GM23338 (cell line): ENCODE measurements at places on chromosomes 16 and 17. TPM values are rescaled to one million over a fixed set of nuclear protein-coding genes. Genes with fewer than 3 reads are reported as not detected.

The TBCD gene
- 116 and 122 TPM in 2 replicates for total RNA-seq

The IL21R gene
- 2.6 TPM in 2 replicates for total RNA-seq

DNA sequence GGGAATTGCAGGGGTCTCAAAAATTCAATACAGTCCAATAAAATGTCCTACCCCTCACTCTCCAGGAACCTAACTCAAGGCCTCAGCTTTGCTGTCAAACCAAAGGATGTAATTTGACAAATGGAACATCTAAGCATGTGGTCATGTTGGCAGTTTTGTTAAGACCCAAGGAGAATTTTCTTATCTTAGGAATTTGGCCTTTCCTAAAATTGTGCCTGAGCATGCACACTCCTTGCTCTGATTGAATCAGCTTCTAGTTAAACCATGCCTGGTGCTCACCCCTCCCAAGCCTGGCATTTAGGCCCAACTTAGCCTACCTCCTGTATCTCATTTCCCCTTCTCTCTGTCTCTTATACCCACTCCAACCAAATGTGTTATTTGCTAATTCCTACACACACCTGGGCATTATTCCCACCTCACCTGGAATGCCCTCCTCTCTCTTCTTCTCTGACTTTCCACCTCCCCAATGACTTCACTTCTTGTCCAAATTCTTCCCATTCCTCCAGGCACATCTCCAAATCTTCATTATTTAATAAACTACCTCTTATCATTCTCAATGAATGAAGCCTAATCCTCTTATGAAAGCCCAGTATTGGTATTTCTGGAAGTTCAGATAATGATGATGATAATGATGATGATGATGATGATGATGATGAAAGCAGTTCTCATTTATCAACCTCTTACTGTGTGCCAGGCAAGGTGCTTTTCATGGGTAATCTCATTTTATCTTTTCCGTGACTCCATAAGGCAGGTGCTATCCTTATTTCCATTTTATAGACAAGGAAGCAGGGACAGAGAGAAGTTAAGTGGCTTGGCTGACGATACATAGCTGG is 178.0 kb upstream of the IRX6 start:
- no peaks in the 10 kb centered on the region for H3K27me3 ChIP-seq
- H3K27ac ChIP-seq: no peak overlapping the region
- H3K36me3 ChIP-seq: no peaks in the 10 kb centered on the region
- no peak for DNase-seq

GRCh38 chr16:79151-80054 is 1.4 kb downstream of the MPG start:
- no peak overlapping the region for H3K27ac ChIP-seq
- H3K4me1 ChIP-seq: peaks cover 32% of the 10 kb centered on the region
- H3K27me3 ChIP-seq: no peaks in the 10 kb centered on the region
- no peaks in the 10 kb centered on the region for H3K36me3 ChIP-seq

DNA sequence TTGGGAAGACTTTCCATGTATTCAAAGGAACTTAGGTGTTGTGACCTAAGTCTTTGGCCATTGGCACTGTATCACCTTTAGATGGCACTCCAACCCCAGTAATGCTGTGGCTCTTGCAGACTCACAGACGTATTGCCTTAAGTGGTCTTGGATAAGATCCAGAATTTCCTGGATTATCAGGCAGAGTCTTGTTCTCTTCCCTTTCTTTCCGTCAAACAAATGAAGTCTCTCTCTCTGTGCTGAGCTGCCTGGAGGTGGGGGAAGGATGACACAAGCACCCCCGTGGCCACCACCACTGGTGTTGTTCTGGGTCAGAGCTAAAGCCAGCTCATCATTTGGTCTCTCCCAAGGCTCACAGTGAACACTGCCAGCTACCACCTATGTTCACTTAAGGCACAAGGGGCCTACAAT is 789.9 kb upstream of the KIF2B start:
- no peaks in the 10 kb centered on the region for H3K36me3 ChIP-seq
- 0 out of 2 replicates have a peak, but pooled peaks cover 4% of the 10 kb centered on the region for H3K4me1 ChIP-seq
- H3K27ac ChIP-seq: no peak overlapping the region
- DNase-seq: peak; percentile 93

DNA sequence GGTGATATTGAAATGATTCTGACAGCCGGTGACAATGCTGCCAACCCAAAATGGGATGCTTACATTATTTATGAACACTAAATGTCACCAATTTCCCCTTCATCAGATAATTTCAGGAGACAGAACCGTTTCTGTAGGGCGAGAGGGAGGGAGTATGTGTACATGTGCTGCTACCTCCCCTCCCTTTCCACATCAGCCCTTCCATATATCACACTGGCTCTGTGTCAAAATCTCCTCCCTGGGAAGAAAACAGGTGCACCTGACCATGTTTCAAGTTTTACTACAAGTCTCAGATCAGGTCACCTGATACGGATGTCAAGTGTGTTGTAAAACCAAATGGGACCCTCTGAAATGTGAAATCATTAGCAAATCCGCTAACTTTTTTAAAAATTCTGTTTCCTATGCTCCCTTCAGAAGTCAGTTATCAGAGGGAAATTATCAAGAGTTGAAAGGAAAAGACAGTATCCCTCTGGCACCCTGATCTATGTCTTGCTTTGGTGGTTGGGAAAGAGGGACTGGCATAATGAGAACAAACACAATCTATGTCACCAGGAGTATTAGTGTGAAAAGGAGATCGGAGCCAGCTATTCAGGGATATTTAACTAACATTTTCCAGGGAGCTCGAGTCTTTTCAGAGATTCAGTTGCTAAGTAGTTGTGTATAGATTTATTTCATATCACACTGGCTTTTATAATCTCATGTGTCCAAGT is 1002.3 kb upstream of the CDH8 start:
- H3K4me1 ChIP-seq: peaks cover 12% of the 10 kb centered on the region
- no peak for DNase-seq
- H3K36me3 ChIP-seq: no peaks in the 10 kb centered on the region
- H3K27ac ChIP-seq: no peak overlapping the region
- H3K4me3 ChIP-seq: no peak overlapping the region
- no peaks in the 10 kb centered on the region for H3K27me3 ChIP-seq
